Activated CD8-positive, alpha-beta T cell treated with anti-CD3 and anti-CD28 coated beads for 36 hours (primary cell): ENCODE measurements at places on chromosomes 13 and 19.

DNA sequence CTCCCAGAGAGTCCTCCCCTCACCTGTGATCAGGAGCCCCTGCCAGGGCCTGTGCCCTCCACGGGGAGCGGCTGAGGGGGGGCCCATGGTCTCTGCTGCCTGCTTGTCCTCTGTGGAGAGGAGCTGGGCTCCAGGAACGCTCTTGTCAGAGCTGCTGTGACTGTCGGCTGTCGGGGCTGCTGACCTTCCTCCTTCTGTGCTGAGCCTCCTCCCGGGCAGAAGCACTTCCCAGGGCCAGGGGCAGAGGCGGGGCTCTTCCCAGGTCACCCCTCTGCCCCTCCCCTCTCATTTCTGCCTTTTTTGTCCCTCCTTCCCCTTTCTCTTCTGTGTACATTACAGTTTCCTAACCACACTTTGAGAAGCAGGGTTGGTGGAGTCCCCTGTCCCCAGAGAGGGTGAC, at the start of gene CEACAM4:
Gene CEACAM4, minus strand, starts transcription at position 198 of the 400 bp plus-strand sequence. Its CDS starts 111 bp downstream, at position 87.
- no peak for DNase-seq

- DNase-seq: no peak
Measured at GRCh38 chr19:13541554-13541953, 35.3 kb upstream of the CACNA1A start.

DNA sequence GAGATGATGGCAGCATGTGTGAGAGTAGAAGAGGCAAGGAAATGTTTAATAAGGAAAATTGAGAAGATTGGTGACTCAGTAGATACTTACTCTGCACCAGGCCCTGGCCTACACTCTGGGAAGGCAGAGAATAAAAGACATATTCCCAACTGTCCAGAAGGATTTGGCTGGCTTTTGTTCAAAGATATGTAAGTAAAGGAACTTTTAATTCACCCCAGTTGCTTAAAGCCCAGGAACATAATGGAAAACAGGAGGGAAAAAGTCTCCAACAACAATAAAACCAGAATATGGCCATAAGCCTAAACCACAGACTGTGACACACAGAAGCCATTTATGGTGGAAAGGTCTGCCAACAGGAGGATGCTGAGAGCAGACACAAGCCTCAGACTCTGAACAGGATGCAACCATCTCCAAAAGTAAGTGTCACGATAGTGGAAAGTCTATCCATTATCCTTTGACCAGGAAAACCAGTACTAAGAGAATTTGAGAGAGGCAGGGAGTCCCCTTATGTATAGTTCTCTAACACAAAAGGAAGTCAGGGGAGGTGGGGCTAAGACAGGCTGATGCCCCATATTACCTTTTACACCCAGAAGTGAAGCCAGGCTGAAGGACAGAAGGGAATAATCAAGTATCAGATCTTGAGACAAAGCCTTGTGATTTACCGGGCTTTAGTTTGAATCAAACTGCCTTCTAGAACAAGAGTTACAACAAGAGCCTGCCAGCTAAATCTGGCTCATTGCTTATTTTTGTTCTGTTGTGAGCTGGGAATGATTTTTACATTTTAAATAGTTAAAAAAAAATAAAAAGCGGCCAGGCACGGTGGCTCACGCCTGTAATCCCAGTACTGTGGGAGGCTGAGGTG, 169.5 kb upstream of the STARD13 start:
- no peak for DNase-seq

- DNase-seq: peak; percentile 80
Measured at GRCh38 chr19:42176990-42177685, 40.3 kb downstream of the DEDD2 start.

- no peak for DNase-seq
Measured at GRCh38 chr19:49201042-49201441, 43.5 kb downstream of the TRPM4 start.

DNA sequence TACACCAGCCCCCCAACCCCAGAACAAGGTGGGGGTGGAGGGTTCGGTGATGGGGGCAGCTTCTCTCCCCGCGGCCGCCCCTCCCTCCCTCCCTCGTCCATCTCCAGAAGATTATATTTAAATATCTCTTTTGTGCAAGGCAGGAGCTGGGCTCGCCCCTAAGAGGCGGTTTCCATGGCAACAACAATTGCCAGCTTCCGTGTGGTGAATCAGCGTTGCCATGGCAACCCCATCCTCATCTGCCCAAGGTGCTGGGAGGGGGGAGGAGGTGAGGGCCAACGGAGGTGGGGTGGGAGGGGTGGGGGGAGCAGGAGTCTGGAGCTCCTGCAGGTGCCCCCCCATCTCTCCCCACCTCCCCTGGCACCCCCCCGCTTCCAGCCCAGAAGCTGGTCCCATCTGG, 46.4 kb downstream of the CELF5 start:
- peak; percentile 82 for DNase-seq

GRCh38 chr19:49442771-49443365, 1.5 kb upstream of the SLC17A7 start:
- peak; percentile 75 for DNase-seq

GRCh38 chr13:38346764-38347163, 2.9 kb upstream of the UFM1 start:
- no peak for DNase-seq

GRCh38 chr19:45558399-45558878, 26.2 kb downstream of the OPA3 start:
- DNase-seq: peak; percentile 84

DNA sequence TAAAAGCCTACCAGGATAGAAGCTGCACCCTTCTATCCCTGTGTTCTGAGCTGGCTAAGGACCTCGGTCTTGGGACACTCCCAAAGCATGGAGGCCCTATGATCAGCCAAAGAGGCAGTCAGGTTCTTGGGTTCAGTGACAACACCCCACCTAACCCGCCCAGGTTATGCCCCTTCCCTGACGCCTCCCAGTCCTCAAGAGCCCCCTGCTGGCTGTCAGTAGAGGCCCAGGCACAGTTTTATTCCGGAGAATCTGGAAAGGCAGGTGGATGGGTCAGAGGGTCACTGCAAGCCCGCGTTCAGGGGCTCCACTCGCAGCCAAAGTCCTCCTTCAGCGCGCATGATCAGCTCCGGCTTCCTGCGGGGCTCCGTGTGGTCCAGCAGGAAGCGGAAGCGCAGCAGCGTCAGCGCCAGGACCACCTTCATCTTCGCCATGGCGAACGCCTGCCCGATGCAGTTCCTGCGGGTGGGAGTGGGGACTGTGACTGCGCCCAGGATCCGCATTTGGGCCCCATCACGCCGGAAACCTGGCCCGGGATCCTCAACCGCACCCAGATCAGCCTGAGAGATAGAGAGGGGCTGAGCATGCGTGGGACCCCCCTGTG, 22.3 kb downstream of the OR10H3 start:
- DNase-seq: peak; percentile 21

DNA sequence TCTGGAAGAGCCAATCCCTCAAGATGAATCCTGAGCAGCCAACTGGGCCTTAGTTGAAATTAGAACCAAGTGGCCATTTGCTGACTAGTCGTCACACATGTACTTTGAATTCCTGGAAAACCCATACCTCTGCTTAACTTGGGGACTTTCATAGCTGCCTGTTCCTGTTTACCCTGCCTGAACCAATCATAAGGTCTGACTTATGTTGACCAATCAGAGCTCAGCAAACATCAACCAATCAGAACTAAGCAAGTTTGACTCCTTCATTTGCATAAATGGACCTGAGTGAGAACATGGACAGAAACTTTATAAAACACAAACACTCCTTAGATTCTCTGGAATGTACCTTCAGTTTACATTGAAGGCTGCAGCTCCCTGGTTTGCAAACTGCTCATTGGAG, 50.8 kb downstream of the LATS2 start:
- peak; percentile 20 for DNase-seq

DNA sequence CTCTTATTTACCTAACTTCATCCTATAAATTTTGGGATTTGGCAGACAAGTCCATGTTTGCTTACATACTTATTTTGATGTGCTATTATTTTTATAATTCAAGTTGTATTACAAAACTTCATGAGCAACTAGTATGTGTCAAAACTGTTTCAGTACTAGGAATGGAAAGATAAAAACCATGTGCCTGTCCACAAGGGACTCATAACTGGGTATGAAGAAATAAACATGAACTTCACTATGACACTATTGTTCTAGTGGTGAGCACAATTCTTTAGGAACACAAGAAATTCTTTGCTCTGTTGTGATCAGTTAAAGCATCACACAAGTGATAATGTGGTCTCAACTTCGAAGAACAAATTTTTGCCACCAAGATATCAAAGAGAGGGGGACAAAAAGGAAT, 97.5 kb upstream of the FBXL3 start:
- DNase-seq: no peak

DNA sequence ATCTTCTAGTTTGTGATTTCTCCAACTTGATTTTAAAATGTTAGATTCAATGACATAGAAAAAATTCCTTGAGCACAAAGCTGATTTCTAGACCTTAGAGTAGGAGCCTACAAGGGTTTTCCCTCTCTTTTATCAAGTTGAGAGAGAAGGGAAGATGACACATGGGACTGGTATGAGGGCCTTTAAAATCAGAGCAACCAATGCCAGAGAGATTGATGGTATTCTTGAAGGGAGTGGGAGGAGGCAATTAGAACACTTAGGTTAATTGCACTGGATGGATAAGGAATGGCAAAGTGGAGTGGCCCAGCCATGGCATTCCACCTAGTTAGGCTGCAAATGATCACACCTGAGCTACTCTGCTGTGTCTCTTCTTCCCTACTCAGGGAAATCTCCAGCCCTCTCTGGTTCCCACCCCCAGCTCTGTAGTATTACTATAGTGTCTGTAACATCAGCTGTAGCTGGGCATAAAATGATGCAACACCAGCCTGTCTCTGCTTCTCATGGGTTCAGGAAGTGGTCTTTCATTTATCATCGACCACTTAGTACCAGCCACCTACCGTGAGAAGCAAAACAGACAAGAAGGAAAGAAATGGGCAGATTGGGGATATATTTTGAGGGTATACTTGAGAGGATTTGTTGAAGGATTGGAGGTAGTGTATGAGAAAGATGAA, 333.6 kb downstream of the DLEU7 start:
- DNase-seq: no peak

DNA sequence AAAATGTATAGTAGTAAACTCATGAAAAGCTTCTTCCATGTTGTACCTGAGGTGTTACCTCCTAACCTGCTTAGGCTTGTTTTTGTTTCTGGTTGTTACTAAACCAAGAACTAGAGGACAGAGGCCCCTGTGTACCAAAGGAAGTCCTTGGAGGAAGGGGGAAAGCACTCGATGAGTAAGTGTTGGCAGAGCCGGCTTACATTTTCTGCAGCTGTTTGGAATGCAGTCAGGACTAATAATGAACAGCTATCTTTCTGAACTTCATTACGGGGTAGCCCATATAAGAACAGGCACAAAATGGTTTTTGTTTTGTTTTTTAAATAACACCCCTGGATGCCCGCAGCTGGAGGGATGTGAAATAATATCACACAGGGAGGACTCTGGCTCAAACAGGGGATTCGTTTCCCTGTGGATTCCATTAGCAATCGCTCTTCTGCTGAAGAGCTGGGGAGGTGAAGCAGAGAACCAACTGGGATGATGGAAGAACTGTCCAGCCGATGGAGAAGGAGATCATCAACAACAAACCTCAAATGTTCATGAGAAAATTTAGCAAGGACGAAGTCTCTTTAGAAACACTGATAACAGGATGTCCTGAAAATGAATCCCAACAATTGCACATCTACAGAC, 214.2 kb upstream of the MAB21L1 start:
- no peak for DNase-seq

DNA sequence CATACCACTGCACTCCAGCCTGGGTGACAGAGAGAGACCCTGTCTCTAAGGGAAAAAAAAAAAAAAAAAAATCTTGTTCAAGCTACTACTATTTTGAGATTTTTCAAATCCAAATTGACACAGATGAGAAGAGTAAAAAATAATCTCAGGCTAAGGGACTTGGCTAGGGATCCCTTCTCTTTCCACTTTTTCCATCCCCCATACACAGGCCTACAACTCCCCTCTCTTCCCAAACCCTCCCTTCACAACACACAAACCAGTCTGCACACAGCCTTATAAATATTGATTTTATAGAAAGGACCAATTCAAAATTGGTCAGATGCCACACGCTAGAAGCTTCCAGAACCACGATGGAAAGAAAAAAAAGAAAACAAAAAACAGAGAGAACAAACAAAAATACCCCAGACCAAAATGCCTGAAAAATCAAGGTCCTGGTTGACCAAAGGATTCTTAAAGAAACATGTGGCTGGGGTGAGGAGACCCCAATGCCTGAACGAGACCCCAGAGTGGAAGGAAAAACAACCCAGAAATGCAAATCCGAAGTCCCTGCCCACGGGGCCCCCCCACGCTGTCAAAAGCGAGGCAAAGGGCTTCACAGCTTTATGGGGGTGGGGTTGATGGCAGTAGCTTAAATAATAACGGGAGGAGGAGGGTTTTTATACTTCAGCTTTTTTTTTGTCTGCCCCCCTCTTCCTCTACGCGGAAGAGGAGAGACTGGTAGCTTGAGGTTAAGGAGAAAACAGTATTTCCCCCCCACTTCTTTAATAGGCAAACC, 18.1 kb downstream of the QPCTL start:
- DNase-seq: no peak

GRCh38 chr13:41995946-41996345, 35.0 kb upstream of the VWA8 start:
- DNase-seq: peak; percentile 69

GRCh38 chr13:105847527-105848291, 687.8 kb downstream of the EFNB2 start:
- no peak for DNase-seq

GRCh38 chr13:26658448-26659385, 101.2 kb downstream of the WASF3 start:
- DNase-seq: no peak

DNA sequence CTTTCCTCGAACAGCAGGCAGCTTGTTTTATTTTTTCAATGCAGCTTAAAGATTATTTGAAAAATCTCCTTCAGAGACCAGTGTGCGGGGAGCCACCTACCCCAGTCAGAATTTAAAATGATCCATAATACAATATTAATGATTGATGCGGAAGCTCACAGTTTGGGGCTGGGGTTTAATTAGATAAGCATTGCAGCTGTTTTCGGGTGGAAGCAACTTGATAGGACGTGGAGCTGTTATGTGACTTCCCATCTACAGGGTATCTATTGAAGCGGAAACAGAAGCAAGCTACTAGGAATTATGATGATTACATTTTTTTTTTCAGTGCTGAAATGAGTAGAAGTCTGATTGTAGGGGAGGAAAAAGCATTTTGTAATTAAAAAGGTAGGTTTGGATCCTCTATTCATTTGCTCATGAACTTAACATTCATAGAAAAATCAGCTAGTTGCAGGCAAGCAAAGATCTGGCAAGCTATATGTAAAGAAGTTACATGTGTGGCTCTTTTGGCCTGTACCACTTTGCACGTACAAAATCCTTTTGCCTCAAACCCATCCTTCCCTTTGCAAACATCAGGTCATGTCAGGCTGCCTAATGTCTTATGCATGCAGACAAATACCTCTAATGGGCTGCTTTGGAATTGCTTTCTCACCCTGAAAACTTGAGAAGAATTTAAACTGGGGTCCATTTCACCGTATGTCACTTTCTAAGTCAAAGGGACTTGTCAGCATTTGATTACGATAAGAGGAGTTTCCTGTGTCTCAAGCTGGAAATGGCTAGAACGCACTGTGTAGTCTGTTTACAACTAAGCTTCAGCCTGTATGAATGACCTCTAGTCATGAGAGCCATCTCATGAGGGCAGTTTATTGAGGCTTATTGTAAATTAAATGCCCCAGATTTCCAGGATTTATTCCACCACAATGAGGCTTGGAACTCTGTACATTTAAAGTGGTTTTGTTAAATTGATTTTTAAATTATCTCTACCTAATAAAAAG, 267.1 kb upstream of the TMTC4 start:
- no peak for DNase-seq
